ENCODE measurements at places on chromosomes 12 and 14. TPM values are rescaled to one million over a fixed set of nuclear protein-coding genes. Genes with fewer than 3 reads are reported as not detected.

FBRSL1 gene
- total RNA-seq = 94.0 TPM

SLC17A8 gene
- not detected for total RNA-seq

DDX51 gene
- total RNA-seq = 28.8 TPM

HEBP1 gene
- total RNA-seq = 66.0 TPM

ESRRB gene
- total RNA-seq = 0.16 TPM

OASL gene
- 7.3 TPM for total RNA-seq
